ENCODE measurements at places on chromosomes 16 and 17.

DNA sequence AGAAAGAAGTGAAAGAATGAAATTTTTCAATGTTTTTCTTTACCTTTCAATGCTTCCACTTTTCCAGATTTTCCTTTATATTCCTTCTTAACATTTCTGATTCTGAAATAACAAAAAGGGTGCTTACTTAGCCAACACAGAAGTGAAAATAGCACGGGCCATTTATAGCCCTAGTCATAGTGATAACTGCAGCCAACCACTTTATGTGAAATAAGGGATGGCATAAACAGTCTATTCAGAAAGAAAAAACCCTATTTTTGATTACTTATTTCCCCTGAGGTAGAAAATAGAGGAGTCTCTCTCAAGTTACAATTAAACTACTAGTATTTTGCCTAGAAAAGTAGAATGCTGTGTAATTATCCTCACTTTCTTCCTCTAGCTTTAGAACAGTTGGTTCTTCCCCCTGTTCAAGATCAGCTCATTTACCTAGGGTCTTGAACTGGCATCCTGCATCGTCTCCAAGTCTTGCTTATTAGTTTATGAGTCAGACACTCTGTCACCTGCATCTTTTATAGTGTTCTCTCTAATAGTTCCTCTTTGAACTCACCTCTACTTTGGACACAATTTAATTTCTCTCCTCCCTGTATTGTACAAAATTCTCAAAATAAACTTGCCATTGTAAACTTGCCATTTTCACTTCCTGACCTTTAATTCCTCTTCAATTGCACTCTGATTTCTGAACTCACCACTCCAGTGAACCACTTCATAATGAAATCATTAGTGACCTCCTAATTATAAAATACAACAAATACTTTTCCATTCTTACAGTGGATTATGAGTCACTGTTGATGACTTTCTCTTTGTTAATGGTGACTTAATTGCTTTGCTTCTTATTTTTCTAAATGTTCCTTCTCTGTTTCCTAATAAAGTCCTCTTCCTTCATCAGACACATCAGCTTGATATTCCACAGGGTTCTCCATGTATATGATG lies 23.6 kb downstream of the ABCA6 start:
- no peak for DNase-seq

DNA sequence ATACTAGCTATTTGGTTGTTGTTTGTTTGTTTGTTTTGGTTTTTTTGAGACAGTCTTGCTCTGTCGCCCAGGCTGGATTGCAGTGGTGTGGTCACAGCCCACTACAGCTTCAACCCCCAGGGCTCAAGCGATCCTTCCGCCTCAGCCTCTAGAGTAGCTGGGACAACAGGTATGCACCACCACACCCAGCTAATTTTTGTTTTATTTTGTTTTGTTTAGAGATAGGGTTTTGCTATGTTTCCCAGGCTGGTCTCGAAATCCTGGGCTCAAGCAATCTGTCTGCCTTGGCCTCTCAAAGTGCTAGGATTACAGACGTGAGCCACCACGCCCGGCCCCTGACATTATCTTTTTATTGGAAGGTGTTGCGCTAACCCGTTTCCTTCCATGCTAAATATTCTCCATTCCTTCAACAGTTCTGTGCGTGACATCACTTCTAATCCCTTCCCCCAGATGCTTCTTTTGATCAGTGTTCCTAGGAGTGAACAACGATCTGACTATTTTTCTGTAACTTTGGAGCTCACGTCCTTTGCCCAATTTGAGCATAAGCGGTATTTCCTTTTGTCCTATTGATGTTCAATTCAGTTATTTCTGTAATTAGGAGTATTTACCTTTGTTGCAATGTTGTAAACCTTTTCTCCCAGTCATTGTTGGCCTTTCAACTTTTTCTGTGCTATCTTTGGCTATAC lies 30.2 kb upstream of the EMP2 start:
- no peak for DNase-seq

- DNase-seq, result no peak
Observed at GRCh38 chr16:58551496-58551895, 36.2 kb downstream of the SETD6 start.

GRCh38 chr17:66551839-66552238 lies 249.4 kb downstream of the PRKCA start:
- DNase-seq, result no peak

DNA sequence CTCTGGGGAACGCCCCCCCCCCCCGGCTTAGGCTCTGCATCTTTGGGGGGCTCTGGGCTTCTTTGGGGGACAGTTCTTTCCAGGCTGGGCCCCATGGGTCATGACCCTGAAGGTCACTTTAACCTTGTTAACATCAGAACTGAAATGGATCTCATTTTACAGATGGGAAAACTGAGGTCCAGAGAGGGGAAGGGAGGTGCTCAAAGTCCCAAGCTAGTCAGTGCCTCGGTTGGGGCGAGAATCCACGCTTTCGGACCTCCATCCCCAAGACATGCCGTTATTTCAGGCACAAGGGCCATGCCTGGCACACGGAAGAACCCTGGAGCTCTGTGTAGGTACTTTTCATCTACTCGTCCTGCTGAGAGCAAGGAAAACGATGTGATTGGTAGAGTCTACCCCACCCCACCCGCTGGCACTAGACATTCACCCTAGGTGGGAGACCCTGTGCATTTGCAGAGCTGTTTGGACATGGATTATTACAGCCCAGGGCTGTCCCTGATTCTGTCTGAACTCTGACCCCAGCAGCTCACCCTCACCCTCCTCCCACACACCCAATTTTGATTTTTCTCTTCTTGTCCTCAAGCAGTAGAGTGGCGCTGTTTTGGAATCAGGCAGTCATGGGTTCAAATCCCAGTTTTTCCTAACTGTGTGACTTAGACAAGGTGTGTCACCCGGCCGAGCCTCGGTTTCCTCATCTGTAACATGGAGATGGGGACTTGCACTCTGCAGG lies 155.1 kb upstream of the CDC42EP4 start:
- no peak for DNase-seq

DNA sequence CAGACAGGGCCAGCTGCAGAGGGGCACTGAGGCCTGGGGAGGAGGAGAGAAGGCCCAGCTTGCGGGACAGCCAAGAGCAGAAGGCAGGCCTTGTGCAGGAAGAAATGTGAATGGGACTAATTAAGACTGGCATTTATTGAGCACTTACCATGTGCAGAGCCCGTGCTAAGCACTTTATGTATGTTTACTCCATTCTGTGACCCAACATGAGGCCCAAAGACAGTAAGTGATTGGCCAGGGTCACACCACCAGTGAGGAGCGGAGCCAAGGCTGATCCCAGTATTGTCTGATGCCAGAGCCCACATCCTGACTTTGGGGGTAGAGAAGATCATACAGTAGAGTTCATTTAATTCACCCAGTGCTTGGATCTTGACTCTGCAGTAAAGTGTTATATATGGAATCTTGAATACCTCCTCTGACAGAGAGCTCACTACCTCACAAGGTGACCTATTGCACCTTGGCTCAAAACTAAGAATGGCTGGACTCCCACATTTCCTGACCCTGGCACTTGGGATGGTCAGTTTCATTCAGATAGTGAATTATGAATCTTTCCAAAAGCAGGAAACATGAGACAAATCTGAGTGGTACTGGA lies 13.6 kb downstream of the KATNB1 start:
- no peak for DNase-seq

GRCh38 chr17:4334332-4334731 lies 32.1 kb downstream of the UBE2G1 start:
- DNase-seq, result no peak

GRCh38 chr16:66427871-66428681 lies 981 bp downstream of the BEAN1 start:
- DNase-seq, result no peak

DNA sequence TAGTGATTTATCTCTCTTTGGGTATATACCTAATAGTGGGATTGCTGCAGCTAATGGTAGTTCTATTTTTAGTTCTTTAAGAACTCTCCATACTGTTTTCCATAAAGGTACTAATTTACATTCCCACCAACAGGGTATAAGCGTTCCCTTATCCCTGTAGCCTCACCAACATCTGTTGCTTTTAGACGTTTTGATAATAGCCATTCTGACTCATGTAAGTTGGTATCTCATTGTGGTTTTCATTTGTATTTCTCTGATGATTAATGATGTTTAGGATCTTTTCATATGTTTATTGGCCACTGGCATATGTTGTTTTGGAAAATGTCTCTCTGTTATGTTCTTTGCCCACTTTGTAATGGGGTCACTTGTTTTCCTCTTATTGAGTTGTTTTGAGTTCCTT lies 88.5 kb upstream of the ZNF267 start:
- no peak for DNase-seq

DNA sequence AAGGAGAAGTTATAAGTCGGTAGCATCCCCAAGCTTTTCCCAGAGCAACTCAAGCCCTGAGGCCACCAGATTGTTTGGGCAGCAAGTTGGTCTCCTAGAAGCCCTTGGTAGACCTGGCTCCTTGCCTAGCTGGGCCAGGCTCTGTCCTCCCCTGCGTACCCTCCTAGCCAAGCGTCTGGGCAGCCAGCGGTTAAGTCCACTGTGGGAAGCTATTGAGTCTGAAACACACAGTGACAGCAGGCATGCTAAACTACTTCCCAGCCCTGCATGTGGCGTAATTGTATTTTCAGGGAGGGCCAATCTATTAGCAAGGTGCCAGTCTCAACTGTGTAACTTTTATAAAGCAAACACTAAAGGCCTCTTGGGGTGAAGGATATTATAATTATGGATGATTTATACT lies 419.1 kb upstream of the RBFOX1 start:
- DNase-seq, result no peak

GRCh38 chr17:4499431-4500190 lies 930 bp downstream of the SPNS2 start:
- DNase-seq, result no peak

- DNase-seq, result no peak
Observed at GRCh38 chr17:49524473-49525359, 29.6 kb downstream of the NGFR start.

DNA sequence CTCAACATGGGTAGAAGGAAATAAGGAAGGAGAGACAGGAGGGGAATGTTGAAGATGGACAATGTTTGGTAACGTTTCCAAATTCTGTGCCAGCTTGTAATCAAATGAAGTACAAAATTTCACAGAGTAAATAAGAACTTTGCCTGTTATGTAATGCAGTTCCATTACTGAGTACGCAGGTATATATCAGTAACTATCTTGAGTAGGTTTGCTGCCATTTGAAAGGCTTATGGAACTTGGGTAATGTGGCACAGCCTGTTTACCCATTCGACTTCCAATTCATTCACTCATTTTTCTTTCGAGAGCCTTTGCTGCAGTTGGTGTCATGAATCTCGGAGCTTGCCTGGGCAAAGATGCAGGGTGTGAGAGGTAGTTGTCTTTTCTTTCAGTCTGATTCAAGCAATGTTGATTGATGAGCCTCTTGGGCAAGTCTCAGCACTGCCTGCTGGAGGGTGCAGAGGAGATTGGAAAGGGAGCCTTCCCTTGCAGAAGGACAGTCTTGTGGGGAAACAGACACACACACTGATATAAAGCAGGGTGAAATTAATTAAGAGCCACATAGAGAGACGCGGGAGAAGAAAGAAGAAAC lies 53.4 kb downstream of the ZNF18 start:
- no peak for DNase-seq

DNA sequence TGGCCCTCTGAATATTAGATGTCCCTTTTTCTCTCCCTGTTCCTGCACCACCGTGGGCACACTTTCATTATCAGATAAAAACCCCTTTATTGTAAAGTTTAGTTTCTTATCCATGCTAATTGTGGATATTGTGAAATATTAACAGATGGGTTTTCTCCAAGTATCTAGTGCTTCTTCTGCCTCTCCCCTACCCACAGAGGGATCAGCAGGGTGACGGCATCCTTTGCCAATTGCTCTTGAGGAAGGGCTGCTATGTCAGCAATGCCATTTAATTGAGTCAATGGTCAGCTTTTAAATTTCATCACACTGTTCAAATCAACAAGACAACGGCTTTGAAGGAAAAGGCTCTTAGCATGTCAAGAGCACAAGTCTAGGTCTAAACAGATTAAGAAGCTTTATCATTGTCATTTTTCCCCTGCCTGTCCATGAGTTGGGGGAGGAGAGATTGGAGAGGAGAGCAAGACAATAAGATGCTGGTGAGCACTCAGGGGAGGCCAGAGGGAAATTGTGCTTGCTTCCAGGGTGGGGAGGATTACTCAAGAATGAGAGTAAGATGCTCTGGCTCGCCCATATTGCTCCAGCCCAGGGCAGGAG lies 443.0 kb upstream of the CCL2 start:
- DNase-seq, result no peak

GRCh38 chr17:66667491-66668030 lies 167.4 kb upstream of the CACNG5 start:
- DNase-seq, result no peak

DNA sequence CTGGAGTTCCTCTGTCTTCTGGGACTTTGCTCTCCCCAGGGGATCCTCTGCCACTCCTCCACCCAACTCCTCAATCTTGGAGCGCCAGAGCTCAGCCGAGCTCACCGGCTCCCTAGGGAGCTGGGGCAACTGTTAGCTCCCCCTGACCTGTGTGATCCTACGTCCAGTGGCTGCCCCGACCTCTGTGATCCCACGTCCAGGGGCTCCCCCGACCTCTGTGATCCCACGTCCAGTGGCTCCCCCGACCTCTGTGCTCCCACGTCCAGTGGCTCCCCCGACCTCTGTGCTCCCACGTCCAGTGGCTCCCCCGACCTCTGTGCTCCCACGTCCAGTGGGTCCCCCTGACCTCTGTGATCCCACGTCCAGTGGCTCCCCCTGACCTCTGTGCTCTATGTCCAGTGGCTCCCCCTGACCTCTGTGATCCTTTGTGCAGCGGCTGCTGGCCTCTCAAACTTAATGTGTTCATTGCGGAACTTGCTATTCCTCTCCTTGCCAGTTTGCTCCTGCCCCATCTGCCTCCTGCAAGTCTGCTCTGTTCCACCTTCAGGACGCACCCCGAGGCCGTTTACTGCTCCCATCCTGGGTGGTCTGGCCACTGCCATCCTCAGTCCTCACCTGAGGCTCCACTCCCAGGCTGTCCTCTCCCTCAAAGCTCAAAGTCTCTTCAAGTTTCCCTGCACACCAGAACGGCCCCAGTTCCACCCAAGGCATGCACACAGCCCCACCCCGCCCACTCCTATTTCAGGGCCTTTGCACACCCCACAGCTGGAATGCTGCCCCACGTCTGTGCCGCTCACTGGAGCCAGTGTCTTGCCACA lies 2.8 kb downstream of the VPS9D1 start:
- no peak for DNase-seq

GRCh38 chr16:86994651-86995171 lies 322.5 kb downstream of the C16orf95 start:
- DNase-seq, result no peak

DNA sequence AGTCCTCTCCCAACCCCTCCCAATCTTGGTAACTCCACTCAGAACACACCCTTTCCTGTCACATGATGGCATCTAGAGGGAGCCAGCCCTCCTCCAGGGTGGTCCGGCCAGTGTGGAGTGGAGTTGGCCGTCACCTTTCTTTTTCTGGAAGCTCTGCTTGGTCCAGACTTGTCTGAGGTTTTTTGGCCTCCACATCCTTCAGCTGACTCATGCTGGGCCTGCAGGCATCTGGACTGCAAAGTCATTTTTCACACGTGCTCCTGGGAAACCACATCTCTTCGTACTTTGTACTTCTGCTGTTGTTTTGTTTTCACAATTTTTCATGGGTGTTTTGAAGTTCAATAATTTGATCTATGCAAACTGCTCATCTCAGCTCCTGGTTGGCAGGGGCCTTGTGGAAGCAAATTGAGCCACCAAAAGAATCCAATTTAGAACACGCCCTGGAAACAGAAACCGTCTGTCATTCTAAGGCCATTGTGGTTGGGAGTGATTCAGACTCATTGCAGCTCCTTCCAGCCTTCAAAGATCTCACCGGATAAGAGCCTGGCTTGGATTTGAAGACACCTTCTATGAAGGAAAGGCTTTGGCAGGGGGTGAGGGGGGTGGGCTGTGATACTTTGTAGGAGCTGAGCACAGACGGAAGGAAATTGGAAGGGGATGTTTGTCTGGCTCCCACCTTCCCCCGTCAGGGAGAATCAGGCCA lies 42.4 kb upstream of the NF1 start:
- no peak for DNase-seq

GRCh38 chr17:67390646-67391361 lies 13.7 kb downstream of the PITPNC1 start:
- peak; percentile 79 for DNase-seq

Measured in glomerular endothelial cell (primary cell).